ENCODE measurements at places on chromosomes 5 and 9.

GRCh38 chr5:44336708-44337107, 52.5 kb downstream of the FGF10 start:
- DNase-seq, result no peak

DNA sequence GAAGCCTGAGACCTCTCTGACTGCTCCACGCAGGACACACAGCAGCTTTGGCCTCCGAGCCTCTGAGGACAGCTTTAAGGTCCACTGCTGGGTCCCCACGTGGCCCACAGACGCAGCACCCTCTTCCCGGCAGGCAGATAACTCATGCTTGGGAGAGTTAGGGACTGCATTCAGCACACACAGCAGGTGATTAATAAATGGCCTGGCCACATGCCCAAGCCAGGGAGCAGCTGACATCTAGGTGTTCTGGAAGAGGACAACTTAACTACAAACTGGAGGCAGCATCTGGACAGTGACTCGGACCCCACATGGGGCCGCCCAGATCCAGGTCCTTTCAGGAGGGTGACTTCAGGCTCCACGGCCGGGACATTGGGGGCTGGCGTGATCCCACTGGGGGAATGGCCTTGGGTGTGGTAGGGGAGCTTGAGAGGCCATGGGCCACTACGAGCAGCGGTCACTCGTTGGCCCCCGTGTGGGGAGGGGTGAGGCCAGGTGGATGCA, 11.3 kb downstream of the NINJ1 start:
- DNase-seq, result no peak

- peak; percentile 22 for DNase-seq
Observed at GRCh38 chr9:90141723-90142122, 500.9 kb downstream of the DIRAS2 start.

DNA sequence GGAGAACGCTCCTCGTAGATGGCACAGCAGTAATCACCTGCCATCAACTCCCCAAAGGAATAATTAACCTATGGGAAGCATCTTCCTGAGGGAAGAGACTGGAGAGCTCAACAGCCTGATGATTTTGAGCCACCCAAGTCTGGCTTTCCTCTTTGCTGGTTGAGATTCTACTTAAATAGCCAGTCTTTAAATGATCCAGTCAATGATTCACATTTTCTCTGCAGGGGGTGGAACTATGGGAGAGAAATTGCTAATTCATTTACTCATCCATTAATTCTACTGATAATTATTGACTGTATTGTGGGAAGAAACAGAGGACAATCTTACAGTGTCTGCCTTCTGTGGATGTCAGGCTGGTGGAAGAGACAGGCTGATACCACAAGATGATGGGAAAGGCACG, 355.0 kb upstream of the PANK3 start:
- DNase-seq, result no peak

DNA sequence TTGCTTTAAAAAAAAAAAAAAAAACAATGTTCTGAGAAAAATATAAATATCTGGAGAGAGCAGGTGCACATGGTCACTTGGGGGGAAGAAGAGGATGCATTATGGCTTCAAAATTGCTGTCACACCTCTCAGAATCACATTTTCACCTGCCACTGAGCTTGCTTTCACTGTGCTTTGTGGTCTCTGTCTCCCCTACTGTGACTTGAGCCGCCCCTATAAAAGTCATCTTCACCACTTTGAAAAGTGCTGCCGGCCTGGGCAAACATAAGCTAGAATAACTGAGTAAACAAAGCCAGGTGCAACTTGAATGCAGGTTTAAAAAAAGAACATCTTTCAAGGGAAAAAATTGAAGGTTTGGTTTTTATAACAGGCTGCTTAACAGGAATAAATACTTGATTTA, 368.1 kb upstream of the GRIA1 start:
- no peak for DNase-seq

GRCh38 chr9:129630967-129631673, 5.2 kb downstream of the NTMT1 start:
- DNase-seq, result no peak

DNA sequence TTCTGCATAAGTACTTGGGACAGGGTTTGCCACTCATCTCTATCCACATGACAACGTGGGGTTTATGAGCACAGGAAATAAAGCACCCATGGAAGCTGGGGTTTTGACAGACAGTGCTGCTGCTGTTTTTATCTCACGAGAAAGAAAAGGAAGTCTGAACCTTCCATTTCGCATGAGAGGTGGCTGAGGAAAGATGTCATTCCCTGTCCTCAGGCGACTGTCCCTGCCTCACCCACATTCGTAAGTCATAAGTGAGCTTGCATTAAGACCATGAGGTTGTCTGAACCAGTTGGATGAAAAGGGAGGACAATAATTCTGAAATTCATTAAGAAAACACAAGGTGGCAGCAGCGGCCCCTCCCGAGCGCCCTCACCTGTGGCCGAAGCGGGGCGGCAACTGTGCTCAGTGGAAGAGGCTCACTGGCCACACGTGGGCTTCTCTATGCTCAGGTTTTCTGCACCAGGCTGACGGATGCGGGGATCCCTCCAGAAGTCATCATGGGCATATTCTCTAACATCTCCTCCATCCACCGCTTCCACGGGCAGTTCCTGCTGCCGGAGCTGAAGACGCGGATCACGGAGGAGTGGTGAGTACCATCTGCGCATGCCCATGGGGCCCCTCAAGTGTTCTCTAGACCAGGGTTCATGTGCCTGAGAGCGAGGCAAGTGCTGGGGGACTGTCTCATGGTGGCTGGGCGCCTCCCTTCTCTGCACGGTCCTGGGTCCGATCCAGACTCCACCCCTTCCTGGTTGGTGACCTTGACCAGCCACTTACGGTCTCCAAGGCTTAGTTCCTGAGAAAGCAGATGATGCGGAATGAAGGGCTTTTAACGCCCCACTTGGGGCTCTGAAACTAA, 54.7 kb upstream of the SUSD3 start:
- peak; percentile 26 for DNase-seq

GRCh38 chr5:17819783-17820182, 185.5 kb downstream of the TAF11L14 start:
- no peak for DNase-seq

- no peak for DNase-seq
Observed at GRCh38 chr5:151184316-151185042, 26.9 kb upstream of the ANXA6 start.

All from AG10803 (cell line).